ENCODE measurements at places on chromosomes 16 and 17.

- peak; percentile 46 for DNase-seq
These were observed 175.4 kb downstream of the SEC14L1 start for GRCh38 chr17:77316191-77316641.

GRCh38 chr17:28385406-28385805, 13.9 kb downstream of the SARM1 start:
- DNase-seq = no peak

GRCh38 chr16:72588551-72588950, 416.6 kb upstream of the PMFBP1 start:
- DNase-seq = no peak

DNA sequence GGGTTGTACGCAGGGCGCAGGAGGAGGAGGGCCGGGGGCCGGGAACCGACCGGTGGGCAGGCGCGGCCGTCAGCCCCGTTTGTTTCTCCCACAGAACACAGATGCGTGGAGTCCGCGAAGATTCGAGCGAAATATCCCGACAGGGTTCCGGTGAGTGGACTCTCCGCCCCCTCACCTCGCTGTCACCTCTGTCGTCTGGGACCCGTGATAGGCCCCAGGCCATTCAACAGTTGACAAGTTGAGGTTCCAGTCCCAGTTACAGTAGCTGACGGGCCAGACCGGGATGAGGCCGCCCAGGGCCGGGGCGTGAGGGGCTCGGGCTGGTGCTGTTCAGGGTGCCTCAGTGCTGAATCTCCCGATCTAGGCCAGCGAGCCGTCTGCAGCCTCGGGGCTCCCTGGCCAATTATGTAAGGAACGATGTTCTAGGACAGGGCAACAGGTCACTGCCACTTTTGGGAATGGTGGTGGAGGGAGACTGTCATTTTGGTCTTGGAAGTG, 628 bp downstream of the GABARAPL2 start:
- DNase-seq = no peak

DNA sequence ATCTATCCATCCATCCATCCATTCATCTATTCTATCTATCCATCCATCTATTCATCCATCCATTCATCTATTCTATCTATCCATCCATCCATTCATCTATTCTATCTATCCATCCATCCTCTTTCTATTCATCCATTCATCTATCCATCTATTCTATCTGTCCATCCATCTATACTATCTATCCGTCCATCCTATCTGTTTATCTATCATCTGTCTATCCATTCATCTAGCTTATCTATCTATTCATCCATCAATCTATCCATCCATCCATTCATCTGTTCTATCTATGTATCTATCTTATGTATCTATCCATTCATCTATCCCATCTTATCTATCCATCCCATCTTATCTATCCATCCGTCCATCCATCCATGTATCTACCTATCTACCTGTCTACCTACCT, 8.8 kb downstream of the RNF213 start:
- no peak for DNase-seq

DNA sequence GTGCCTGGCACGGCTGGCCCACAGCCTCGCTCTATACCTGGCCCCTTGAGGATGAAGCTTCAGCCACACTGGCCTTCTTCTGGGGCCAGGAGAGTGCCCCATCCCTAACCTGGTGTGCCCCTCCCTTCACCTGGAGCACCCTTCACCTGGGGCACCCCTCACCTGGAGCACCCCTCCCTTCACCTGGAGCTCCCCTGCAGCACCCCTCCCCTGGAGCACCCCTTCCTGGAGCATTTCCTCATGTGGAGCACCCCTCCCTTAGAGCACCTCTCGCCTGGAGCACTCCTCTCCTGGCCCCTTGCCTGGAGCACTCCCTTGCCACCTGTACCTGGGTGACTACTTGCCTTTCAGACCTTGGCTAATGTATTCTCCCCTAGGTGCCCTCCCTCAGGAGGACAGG, 2.4 kb upstream of the FBXL16 start:
- no peak for DNase-seq

DNA sequence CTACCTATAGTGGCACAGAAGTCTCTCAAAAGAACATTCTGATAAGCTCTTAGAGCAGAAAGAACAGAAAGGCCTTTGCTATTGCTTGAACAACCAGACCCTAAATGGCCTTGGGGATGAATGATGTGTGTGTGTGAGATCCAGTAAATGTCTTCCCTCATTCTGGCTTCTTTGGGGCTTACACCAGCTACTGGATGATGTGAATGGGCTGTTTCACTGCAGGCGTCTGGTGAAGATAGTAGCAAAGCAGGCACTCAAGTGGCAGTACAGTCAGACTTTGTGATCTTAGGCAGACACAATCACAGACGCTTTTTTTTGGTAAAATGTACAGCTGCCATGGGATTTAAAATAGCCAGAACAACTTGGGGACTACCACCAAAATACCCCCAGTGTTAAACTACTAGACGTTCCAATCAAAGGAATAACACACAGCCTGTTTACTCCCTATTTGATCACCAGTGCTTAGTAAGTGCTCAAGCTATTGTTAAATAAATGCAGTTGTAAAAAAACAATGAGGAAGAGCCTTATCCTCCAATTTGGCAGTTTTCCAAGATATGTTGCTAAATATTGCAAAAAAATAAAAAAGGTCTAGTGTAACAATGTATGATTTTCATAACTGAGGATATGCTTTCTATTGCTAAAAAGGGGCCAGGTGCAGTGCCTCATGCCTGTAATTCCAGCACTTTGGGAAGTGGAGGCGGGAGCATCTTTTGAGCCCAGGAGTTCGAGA, 17.9 kb downstream of the NDUFAB1 start:
- no peak for DNase-seq

DNA sequence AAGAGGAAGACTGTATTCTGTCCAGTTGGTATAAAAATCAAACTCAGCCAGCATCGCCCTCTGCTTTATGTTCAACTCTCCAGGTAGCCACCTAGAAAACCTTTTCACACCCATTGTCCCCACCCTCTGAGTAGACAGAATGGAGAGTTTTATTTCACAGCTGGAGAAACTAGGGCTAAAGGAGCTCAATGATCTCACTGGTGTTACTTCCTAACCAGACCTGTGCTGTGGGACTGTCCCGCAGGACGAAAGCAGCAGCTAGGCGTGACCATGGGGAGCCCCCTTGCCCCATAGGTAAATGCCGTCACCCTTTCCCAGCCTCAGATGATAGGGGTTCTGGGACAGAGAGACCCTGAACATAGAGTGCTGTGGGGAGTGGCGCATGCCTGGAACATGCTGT, 67.7 kb downstream of the CYLD start:
- DNase-seq = no peak

DNA sequence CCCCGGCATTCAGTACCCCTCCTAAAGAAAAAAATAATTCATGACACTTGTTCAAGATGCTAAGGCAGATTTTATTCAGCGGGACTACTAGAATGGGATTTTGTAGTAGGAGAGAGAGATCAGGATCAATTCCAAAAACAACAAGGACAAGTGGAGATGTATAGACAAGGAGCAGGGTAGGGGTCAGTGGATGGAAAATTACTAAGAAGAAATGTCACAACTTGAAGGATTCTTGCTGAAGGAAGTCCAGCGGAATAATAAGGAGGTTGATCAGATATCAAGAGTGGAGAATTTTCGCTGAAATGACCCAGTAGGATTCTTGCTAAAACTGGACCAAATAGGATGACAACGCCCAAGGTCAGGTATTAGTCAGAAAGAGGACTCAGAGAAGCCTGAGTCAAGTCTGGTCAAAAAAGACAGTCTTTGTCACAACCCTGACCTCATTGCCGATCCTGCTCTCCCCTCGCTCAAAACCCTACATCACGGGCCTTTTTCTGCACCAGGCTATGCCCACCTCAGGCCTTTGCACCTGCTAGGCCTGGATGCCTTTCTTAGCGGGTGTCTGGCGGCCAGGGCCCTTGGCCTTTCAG, 36.9 kb downstream of the MMD start:
- DNase-seq = no peak

GRCh38 chr16:88642881-88643643, 4.7 kb downstream of the IL17C start:
- DNase-seq = no peak

DNA sequence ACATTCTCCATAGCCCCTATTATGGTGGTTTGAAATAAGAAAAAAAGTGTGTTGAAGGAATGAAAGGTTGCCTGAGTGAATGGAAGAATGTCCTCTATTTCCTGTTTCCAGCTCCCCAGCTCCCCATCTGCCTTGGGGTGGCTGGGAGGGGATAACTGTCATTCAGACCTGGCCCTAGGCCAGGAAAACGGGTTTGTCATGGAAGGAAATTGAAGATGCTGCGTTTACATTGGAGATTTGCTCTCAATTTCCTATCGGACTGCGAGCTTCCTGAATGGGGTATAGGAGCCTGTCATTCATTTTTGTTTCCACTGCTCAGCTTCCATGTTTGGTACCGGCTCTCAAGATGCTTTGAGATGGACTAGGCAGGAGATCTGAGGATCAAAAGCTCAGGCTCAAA, 2.2 kb upstream of the FZD2 start:
- no peak for DNase-seq

GRCh38 chr17:76122431-76123190, 18.4 kb downstream of the FOXJ1 start:
- DNase-seq = no peak

GRCh38 chr17:81551458-81552243, 502 bp downstream of the FAAP100 start:
- DNase-seq = no peak

DNA sequence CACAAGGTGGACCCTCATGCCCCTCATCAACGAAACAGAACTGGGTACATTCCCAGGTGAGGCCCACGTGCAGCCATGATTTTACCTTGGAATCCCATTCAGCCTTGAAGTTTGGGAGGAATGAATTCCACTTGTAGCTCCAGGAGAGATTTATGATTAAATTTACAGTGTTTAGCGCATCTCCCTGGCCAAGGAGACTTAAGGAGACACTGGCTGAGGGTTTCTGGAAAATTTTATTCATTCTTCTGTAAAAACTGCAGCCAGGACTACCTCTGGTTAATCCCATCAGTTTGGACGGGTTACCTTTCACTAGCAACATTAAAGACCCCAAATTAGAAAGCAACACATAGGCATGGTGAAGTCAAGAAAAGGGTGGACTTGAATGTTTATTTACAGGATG, 87.2 kb upstream of the SMURF2 start:
- no peak for DNase-seq

- DNase-seq = no peak
These were observed 127.2 kb downstream of the AXIN2 start for GRCh38 chr17:65434251-65434650.

- no peak for DNase-seq
These were observed 955 bp downstream of the HOXB13 start for GRCh38 chr17:48727415-48728175.

DNA sequence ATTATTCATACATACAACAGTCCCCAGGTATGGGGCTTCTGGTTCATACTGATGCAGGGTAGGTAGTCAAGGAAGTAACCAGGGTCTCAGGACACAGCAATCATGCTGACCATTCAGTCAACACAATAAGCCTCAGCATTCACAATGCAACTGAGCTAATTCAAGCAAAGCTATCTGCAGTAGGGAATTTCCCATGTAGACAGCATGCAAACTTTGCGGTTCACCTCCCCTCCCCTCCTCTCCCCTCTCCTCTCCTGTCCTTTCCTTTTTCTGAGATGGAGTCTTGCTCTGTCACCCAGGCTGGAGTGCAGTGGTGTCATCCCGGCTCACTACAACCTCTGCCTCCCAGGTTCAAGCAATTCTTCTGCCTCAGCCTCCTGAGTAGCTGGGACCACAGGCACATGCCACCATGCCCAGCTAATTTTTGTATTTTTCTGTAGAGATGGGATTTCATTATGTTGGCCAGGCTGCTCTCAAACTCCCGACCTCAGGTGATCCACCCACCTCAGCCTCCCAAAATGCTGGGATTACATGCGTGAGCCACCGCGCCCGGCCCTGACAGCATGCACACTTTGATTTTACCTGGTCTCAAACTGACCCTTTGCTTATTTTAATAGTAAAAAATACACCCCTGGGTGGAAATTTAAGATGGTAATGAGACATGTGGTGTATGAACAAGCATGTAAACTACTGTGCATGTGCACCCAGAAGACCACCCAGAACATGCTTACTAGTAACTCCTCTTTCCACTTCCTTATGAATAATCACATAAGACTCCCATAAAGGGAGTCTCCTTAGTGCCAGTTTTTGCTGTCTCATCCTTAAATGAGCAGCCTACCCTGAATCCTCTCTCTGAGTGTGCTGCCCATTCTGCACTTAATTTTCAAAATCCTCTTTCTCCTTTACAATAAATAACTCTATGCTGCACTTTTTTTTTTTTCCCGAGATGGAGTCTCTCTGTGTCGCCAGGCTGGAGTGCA, 9.3 kb upstream of the RNF135 start:
- no peak for DNase-seq

GRCh38 chr17:82188001-82188961, 24.4 kb downstream of the CCDC57 start:
- no peak for DNase-seq

GRCh38 chr17:54891176-54891821, 9.4 kb upstream of the TOM1L1 start:
- DNase-seq = no peak

- no peak for DNase-seq
These were observed 330.0 kb upstream of the PMFBP1 start for GRCh38 chr16:72501739-72502593.

DNA sequence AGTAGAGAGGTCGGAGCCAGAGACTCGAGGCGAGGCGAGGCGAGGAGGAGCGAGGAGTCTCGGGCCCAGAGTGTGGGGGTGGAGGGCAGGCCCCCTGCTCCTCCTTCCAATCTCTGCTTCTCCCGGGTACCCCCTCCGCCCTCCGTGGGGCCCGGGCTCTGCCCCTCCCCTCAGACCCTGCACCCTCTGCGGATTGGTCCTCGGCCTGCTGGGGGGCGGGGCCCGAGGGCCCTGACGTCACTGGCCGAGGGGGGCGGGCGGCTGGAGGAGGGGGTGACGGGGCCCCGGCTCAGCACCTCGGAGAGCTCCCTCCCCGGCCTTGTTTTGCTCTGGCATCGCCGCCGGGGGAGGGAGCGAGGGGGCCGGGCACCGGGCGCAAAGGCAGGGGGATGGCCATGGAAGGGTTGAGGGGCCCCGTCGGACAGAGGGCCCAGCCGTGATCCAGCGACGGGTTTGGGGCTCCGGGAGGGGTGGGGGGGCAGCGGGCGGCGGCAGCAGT, at the start of gene RUNDC3A:
RUNDC3A (plus strand) TSS at position 282 of the 499 bp plus-strand sequence. CDS start 232 bp downstream, outside the sequence.
- DNase-seq = peak; percentile 95

- no peak for DNase-seq
These were observed 811 bp upstream of the MAP2K3 start for GRCh38 chr17:21283482-21284318.

All from hypothalamus (tissue), 51 donors.